ENCODE measurements at places on chromosomes 4 and X.

- no peak for DNase-seq
Observed at GRCh38 chr4:141462361-141462760, 174.0 kb upstream of the IL15 start.

DNA sequence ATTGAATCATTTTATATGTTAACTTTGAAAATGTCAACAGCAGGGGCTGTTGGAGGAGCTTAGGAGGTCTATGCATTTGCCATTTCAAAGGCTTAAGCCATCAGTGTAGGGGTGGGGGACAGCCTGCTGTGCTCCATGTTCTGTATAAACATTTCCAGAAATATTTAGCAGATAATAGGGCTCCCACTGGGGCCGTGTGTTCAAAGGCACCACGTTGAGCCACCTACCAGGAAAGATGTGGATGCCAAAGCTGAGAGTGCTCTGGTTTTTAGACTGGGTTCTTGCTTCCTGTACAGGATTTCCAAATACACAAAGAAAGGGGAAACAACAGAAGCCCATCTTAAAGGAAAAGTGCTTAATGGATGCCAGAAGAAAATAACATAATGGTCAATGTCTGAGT, 219.5 kb downstream of the CENPC start:
- DNase-seq: no peak

DNA sequence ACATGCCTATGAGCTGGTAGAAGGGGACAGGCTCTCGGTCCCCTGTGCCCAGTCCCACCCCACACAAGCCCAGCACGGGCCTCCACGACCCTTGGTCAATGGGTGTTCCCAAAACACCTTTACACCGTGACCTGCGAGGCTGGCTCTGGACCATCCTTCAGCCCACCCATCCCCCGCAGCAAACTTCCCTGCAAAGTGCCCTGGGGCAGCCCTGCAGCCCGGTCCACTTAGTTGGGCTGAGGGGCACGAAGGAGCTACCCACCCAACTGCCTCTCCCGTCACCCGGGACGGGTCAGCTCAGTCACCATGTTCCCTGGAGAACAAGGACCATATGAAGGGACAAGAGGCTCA, 23.4 kb downstream of the WDR1 start:
- DNase-seq: no peak

DNA sequence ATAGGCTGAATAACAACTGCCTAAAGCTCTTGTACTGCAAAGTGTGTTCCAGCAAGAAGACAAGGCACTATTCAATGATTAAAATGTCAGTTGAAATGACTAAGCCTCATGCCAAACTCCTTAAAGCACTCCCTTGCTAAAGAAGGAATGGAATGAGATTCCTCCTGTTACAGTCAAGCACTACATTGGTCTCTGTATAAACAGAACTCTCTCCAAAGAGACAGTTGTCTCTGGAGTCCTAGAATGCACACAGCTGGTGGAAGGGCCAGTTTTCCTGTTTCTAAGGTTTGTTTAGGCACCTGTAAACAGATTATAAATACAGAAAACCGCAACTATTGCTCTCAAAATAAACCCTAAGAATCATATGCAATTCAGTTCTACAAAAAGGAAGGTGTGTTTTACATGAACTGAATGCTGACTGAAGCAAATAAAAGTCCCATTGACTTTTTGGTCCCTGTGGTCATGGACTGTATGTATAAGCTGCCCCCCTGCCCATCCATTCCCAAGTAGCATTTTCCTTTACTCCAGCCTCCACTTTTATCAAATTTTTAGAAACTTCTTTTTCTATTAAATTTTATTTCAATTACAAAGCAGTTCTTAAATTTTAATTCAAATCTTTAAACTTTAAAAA, 47.0 kb downstream of the FAT1 start:
- DNase-seq: peak; percentile 81

DNA sequence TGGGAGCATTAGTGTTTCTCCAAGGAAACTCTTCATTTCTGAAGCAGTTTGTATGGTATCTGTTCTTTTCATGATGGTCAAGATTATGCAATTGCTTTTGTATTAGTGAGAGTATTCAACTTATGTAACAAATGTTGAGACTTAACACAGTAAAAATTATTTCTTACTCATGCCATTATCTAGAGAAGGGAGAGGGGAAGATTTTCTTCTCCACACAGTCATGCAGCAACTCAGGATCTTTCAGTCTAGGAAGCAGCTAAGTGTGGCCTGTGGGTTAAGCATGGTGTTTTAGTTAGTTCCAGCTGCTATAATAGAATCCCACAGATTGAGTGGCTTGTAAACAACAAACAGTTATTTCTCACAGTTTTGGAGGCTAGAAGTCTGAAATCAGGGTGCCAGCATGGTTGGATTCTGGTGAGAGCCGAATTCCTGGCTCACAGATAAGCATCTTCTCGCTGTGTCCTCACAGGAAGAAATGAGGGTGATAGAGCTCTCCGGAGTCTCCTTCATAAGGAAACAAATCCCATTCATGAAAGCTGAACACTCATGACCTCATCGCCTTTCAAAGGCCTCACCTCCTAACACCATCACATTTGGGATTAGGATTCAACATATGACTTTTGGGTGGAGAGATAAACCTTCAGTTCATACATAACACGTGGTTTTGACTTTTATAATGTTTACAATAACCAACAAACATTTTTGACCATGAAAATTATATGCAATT, 101.2 kb downstream of the FRMPD4 start:
- DNase-seq: no peak

- DNase-seq: no peak
Observed at GRCh38 chr4:142112451-142112850, 476.1 kb downstream of the IL15 start.

- DNase-seq: no peak
Observed at GRCh38 chr4:123327846-123328429, 68.7 kb upstream of the SPRY1 start.

DNA sequence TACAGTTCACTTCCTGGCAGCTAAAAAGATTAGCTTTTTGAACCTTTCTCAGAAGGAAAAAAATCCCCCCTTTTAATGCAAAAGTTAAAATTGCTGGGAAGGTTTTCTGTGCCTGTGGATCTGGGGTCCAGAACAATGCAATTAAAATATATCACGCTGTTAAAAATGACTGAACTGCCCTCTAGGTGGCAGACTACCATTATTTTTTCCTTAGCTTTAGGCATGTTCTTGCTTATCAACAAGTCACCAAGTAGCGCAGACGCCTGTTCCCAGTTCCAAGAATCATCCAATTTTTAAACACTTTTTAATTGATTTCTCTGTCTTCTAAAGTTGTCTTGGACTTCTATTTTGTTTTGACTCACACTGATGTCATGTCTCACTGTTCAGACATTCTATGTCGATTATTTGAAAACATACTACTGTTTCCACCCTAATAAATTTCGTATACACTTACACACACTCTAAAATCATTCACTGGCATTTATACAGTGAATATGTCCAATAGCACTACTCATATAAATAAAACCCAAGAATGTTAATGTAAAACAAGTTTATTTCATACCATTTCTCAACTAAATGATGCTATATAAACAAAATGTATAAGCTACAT, 661.6 kb downstream of the RAPGEF2 start:
- peak; percentile 1 for DNase-seq

DNA sequence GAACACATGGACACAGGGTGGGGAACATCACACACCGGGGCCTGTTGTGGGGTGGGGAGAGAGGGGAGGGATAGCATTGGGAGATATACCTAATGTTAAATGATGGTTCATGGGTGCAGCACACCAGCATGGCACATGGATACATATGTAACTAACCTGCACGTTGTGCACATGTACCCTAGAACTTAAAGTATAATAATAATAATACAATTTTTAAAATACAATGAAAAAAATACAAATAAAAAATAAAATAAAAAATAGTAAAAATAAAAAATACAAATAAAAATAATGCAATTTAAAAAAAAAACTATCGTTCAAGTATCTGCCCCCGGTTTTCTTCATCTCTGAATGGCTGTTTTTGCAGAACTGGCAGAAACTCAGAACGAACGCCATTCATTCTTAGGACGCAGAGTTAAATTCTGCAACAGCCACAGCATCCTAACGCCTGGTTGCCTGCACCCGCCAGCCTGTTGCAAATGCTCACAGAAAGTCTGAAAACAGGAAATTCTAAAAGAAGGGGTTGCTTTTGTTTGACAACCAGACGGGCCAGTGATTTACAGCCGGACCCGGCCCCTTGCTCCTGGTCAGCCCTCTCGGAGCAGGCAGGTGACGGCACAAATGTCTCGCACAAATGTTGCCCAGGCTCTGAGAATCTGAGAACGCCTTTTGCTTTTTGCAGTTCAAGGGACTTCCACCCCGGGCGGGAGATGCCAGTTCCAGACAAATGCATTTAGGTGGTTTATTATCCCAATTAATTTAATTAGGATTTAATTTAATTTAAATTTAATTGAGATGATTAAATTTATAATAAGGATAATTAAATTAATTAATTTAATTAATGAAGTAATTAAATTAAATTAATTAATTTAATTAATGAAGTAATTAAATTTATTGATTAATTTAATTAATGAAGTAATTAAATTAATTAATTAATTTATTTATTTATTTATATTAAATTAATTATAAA, 47.8 kb downstream of the CRLF2 start:
- no peak for DNase-seq

- DNase-seq: no peak
Observed at GRCh38 chr4:104979083-104979760, 167.5 kb upstream of the TET2 start.

DNA sequence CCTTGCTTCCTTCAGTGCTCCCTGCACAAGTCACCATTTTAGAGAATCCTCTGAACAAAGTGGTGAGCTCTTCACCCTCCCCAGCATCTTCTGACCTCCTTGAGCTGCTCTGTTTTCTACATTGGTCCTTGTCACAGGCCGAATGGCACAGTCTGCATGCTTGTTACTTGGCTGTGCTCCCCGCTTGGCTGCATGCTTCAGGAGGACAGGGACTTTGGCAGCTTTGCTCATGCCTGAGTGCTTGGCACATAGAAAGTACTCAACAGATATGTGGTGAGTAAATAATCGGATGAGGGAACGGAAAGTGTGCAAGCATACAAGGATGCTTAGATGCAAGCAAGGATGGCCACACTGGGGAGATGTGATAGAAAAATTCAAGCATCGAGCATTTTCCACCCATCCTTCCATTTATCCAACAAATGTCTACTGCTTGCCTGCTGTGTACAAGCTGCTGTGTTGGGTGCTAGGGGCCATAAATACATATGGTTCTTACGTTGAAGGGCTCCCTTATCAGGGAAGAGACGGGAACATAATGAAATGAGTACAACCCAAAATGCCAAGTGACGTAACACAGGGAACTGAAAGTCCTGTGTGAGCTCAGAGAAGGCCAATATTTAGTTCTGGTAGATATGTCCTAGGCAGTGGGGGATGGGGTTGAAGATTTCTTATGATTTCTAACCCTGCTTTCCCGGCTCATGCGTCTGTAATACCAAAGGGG, 31.2 kb downstream of the SLC2A9 start:
- no peak for DNase-seq

DNA sequence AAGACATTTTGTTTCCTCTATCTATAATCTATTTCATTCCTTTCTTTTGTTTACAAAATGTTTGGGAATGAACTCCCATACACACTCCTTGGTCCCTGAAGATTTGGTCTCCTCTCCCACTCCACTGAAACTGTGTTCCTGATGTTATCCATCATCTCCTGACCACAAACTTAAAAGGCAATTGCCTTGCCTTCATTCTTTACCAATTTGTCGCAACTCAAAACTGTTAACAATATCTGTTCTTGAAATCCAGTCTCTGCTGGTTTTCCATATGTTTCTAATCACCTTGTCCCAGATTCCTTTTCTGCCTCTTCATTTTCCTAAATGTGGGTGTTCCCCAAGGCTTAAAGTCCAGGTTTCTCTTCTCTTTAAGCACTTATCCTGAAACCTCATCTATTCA, 262.2 kb upstream of the TTC29 start:
- DNase-seq: no peak

- DNase-seq: no peak
Observed at GRCh38 chr4:41458689-41459088, 79.3 kb upstream of the LIMCH1 start.

DNA sequence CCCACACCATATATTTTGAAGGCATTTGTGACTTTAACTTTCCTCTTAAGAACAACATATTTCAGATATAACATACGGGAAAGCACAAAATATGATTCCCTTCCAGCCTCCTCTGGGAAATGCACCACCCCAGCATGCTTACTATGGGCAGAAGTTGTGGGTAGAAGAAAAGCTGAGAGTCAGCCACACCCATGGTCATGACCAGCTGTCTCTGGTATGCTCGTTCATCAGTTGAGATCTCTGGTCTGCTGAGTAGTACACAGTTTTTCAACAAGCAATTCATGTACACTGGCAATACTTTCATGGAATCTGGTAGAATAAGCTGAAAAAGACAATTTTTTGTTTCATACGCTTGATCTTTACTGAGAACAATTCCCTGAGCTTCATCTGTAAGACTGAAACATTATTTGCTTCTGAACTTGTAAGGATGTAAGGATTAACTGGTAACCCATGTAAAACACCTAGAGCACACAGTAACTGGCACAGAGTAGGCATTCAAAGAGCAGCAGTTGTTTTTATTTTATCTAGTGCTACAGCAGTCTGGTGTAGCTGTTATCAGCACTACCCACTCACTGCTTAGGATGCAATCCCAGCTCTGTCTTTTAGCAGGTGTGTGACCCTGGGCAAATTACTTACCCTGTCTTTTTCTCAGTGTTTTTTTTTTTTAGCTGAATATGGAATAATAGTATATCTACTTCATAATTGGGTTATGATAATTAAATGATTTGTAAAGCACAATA, 47.6 kb downstream of the METTL14 start:
- peak; percentile 49 for DNase-seq

- no peak for DNase-seq
Observed at GRCh38 chrX:41459716-41460115, 12.6 kb downstream of the NYX start.

- DNase-seq: no peak
Observed at GRCh38 chr4:6926081-6926480, 16.5 kb downstream of the TBC1D14 start.

GRCh38 chr4:10183462-10183861, 66.9 kb upstream of the WDR1 start:
- DNase-seq: no peak

GRCh38 chrX:138859421-138859820, 147.9 kb upstream of the FGF13 start:
- DNase-seq: no peak

DNA sequence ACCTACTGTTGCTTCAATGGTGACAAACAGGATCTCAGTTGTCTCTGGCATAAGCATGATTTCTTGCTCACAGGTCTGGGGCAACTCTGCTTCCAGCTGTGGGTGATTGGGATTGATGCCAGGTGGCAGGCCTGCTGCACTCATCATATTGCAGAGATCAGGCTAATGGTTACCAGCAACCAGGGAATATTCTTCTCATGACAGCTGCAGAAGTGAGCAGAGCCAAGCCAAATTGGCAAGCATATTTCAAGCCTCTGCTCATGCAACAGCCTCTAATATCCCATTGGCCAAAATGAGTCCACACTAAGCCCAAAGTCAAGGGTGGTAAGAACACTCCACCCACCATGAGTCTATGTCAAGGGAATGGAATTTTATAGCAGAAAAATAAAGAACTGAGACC, 26.7 kb upstream of the TBC1D19 start:
- DNase-seq: peak; percentile 71

GRCh38 chr4:138598226-138598625, 356.1 kb upstream of the SLC7A11 start:
- no peak for DNase-seq

GRCh38 chr4:54547299-54548097, 110.3 kb upstream of the KIT start:
- no peak for DNase-seq

All from amniotic stem cell (primary cell).